Activated T-cell treated with anti-CD3 and anti-CD28 coated beads for 4 hours (primary cell): ENCODE measurements at places on chromosomes 5 and 9.

DNA sequence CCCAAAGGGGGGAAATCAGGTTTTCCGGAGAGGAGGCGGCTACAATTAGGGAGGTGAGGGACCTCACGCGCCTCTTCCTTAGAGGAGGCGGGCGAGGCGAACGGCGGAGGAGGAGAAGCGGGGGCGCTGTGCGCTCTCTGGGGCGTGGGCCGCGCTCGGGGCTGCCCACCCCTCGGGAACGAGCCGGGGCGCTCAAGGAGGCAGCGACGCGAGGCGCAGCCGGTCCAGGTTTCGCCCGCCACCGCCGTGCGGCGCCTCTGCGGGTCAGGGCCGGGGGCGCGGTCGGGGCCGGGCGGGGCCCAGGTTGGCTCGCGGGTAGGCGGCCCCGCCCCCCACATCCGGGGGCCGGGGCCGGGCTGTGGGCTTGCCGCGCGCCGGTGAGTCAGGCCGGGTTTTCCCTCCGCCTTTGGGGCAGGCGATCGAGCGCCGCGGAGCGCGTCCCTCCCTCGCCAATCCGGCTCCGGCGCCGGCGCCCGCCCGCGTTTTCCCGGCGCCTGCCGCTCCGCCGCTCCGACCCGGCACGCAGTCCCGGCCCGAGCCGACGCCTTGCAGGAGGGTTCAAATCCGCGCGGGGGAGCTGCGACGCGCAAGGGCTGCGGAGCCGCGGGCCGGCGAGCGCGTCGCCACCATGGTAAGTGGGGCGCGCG lies at the start of gene N4BP3:
Gene N4BP3 (plus strand): TSS at position 392 of the 647 bp plus-strand sequence. CDS start 6,052 bp downstream, outside the sequence.
- peak; percentile 78 for DNase-seq

GRCh38 chr9:109449036-109449798 lies 48.9 kb downstream of the PTPN3 start:
- DNase-seq, result no peak

DNA sequence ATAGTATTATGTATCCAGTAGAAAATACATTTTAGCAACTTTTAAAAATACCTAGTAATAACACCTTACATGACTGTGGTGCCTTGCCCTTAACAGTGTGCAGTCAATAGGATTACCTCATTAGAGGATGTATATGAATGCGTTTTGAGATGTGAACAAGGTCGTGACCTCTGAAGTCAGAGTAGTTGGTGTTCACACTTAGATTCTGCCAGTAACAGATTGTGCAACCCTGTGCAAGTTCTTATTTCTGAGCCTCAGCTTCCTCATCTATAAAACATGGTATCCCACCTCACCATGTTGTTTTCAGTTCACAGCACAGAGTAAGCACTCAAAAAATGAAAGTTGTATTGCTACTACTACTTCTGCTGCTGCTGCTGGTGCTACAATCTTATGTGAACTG lies 347.3 kb downstream of the KDM4C start:
- no peak for DNase-seq

GRCh38 chr5:14998491-14998890 lies 126.9 kb upstream of the ANKH start:
- DNase-seq, result no peak

DNA sequence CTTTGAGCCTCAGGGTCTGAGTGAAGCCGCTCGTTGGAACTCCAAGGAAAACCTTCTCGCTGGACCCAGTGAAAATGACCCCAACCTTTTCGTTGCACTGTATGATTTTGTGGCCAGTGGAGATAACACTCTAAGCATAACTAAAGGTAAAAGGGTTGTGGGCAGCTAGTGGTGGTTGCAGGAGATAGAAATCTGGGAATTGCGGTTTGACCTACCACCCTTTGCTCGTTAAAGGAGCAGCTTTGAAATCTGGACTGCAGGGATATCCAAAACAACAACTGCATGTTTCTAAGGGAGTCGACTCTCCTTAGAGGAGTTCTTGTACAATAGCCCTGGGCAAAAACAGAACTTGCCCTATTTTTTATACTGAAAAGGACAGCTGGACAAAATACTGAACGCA lies 19.0 kb downstream of the ABL1 start:
- no peak for DNase-seq

GRCh38 chr5:169116961-169117461 lies 183.9 kb downstream of the SLIT3 start:
- no peak for DNase-seq

- no peak for DNase-seq
Measured at GRCh38 chr9:129569502-129570449, 51.1 kb downstream of the C9orf50 start.

DNA sequence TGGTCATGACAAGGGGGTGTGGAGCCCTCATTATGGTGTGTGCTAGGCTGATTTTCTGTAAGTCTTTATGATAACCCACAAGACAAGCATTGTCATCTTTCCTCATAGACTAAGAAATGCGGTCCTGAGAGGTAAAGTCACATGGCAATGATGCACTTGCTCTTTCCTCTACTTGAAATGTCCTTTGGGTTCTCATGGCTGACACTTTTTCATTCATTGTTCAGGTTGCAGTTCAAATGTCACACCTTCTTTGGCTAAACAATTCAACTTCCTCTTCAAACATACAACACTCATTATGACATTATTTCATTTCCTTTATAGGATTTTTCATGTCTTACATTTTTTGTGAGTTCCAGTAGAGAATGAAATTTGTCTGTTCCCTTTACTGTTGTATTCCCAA lies 323.6 kb upstream of the PRR16 start:
- DNase-seq, result no peak

- DNase-seq, result no peak
Measured at GRCh38 chr5:68347536-68347935, 132.0 kb downstream of the PIK3R1 start.
